ENCODE measurements at places on chromosomes 16 and 17. TPM values are rescaled to one million over a fixed set of nuclear protein-coding genes. Genes with fewer than 3 reads are reported as not detected.

The ADAD2 gene
- not detected for total RNA-seq

The PSMD7 gene
- 152 TPM for total RNA-seq

DNA sequence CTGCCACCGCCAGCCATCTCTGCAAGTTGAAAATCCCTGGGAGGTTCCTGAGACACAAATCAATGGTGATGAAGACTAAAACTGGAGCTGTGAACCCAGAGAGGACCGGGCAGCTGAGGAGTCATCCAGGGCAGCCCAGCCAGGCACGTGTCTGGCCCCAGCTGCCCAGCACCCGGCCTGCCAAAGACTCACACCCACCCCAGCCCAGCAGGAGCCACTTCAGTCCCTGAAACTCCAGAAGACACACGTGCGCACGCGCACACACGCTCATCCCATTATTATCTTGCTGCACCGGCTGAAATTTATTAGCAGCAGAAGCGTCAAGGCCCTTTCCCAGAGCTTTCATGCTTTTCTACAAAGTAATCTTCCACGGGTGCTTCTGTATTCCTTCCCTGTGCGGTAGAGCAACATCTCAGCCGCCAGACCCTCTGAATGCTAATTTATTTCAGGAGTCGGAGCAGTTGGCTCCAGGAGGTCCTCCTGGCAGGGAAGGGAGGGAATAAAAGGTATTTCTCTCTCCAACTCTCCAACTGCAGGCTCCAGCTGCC lies 59.8 kb upstream of the RBFOX3 start:
- no peak for DNase-seq

DNA sequence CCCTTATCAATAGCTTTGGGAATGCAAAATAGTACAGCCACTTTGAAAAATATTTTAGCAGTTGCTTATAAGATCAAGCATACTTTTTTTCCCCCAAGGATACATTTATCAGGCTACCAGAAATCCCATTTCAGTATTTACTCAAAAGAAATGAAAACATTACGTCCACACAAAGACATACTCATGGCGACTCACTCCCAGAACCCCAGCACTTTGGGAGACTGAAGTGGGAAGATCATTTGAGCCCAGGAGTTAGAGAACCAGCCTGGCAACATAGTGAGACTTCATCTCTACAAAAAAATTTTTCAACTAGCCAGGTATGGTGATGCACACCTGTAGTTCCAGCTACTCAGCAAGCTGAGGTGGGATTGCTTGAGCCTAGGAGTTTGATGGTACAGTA lies 5.9 kb downstream of the SKA2 start:
- no peak for DNase-seq

GRCh38 chr17:54891176-54891821 lies 9.4 kb upstream of the TOM1L1 start:
- peak; percentile 2 for DNase-seq

DNA sequence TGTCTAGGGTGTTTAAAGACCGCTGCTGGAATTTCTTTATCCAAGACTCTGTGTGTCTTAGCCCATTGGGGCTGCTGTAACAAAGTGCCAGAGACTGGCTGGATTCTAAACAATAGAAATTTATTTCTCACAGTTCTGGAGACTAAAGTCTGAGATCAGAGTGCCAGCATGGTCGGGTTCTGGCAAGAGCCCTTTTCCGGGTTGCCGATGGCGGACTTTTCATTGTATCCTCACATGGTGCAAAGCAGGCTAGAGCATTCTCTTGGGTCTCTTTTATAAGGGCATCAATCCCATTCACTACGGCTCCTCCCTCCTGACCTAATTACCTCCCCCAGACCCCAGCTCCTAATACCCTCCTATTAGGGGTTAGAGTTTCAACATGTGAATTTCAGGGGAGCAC lies 9.5 kb downstream of the NLRC5 start:
- no peak for DNase-seq

DNA sequence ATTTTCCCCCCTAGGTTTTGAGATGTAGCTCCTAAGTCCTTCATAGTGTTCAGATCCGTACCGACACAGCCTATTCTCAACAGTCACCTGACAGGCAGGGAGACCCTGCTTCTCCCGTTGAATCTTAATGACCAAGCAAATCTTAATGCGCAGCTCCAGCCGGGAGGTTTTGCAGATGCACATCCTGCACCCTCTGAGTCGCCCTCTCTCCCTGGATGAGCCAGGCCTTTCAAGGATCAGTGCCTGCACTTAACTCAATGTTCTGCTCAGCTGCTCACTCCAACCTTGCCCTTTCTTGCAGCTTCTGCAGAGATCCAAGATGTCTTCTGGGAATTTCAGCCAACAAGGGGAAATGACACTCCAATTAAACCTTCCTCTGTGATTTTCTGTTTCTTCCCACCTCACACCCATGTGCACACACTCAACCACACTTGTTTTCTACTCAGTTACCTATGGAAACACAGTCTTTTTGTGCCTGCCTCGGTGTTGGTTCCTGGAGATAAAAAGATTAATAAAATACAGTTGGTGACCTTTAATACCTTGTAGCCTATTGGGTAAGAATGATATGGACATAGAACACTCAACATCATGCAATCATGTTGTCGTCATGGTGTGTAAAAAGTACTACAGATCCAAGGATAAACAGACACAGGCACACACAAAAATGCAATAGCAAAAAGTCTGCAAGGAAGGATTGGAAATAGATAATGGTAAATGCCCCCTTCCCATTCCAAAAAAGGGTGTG lies 76.9 kb upstream of the DYNLRB2 start:
- no peak for DNase-seq

- no peak for DNase-seq
Observed at GRCh38 chr17:2319051-2319450, 15.3 kb downstream of the SRR start.

All from pulmonary artery endothelial cell (primary cell).